Bronchial epithelial cell (primary cell): ENCODE measurements at places on chromosomes 7 and 10. TPM values are rescaled to one million over a fixed set of nuclear protein-coding genes. Genes with fewer than 3 reads are reported as not detected.

The AKR1C3 gene
- 45.5 and 69.5 TPM in 2 replicates for total RNA-seq

The GNAT3 gene
- total RNA-seq, result not detected in 2 replicates

The AGR2 gene
- total RNA-seq, result 118 and 163 TPM in 2 replicates

The FAM20C gene
- total RNA-seq, result 1.3 and 2.4 TPM in 2 replicates

The CPN1 gene
- total RNA-seq, result not detected in 2 replicates

The SGMS1 gene
- total RNA-seq, result 21.3 and 32.1 TPM in 2 replicates

The CARD11 gene
- 3.3 and 6.3 TPM in 2 replicates for total RNA-seq

The CALU gene
- total RNA-seq, result 248 and 280 TPM in 2 replicates

DNA sequence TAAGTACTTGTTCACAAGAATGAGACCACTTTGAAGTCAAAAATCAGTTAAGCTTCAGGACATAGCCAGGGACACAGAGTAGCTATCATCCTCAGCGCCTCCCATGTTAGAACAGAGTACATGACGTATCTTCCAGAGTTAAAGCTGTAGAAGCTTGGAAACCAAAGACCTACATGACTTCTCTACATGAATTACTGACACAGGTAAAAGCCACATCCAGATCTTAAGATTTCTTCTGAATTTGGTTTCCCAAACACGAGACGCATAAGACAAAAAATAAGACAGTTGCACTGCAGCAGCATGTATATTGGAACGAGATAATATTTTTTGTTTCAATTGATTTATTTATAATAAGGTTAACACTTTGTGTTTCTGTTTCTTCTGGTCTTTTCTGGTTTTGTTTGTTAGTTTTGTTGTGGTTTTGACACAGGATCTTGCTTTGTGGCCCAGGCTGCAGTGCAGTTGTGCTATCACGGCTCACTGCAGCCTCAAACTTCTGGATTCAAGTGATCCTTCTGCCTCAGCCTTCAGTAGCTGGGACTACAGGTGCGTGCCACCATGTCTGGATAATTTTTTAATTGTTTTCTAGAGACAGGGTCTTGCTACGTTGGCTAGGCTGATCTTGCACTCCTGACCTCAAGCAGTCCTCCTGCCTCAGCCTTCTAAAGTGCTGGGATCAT is 10.2 kb upstream of the EPC1 start:
- DNase-seq, result no peak

DNA sequence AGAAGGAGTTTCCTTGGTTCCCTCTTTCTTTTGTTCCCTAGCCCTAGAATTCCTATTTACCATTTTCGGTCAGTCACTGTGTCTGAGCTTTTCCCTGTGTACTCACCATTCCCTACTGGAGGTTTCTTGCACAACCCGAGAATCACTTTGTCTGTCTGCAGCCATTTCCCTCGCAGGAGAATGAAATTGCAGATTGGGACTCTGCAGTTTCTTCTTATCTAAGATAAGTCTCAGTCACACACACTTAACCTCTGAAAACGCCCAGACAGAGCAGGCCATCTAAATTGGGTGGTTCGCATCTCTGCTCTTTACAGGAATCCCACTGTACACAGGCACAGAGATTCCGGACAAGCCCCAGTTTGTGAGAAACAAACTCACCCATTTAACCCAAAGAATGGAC is 58.6 kb upstream of the CNTNAP2 start:
- no peak for DNase-seq

DNA sequence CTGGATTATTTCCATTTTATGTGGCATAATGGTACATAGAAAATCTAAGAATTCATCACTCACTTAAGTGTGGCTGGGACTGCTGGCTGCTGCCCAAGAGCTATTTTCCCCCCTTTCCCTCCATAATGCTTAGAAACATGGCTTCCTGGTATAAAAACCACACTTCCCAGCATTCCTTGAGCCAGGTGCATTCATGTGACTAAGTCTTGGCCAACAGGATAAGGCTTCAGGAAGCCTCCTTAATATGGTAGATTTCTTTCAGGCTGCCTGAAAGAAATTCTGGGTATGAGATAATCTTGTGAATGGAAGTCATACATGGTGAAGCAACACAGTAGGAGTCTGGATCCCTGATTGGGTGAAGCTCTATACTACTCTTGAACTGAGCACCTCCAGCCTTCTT is 178.0 kb downstream of the JAZF1 start:
- DNase-seq, result peak; percentile 26

DNA sequence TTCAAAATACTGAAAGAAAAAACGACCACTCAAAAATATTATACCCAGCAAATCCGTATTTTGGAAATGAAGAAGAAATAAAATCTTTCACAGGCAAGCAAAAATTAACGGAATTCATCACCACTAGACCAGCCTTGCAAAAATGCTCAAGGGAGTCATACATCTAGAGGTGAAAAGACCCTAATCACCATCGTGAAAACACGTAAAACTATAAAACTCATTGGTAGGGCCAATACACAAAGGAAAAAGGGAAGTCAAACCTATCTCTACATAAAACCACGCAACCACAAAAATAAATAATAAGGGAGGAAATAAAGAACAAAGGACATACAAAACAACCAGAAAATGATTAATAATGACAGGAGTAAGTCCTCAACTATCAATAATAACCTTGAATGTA is 6.6 kb upstream of the AKR1B1 start:
- DNase-seq, result no peak

DNA sequence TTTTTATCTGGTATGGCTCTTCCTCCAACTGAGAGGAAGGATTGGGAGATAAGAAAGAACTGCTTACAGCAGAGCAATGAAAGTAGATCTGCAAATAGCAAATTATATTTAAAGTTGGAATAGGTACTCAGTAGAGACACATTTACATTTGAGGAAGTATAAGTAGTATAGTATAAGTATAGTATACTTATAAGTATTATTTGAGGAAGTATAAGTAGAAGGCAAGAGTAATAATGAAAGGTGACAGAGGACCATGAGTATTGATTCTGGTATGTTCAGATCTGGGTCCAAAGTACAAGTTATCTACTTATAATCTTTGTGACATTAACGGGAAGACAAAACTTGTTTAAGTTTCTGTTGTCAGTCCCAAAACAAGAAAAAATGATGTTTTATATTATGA is 527.6 kb upstream of the SORCS1 start:
- DNase-seq, result no peak

- no peak for DNase-seq
These were observed 223.8 kb upstream of the CCDC6 start for GRCh38 chr10:60130130-60130579.

GRCh38 chr7:129502708-129503685 is 666 bp downstream of the SMKR1 start:
- DNase-seq, result no peak

- no peak for DNase-seq
These were observed 89.1 kb upstream of the LRGUK start for GRCh38 chr7:134037991-134038390.

DNA sequence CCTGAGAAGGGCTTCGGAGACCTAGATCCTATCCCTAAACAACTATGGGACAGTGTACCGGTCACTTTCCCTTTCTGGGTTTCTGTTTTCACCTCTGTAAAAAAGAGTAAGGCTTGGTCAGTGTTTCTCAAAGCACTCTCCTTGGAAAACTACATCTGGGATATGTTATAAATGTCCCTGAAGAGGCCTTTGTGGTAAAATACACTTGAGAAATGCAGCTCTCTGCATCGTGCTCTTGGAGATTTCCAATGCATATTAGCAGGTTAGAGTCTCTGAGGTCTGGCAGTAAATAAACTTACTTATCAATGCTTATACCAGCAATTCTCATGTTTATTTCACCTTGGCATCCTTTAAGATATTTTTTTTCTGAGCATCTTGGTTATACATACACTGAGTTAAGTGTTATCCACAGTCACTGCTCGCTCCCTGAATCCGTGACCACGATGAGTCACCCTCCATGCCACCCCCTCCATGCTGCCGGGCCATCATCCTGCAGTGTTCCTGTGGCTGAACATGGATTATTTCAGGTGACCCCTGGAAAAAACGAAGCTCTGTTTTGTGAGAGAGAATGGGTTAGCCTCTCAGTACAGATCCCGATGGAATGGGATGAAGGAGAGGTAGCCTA is 3.3 kb upstream of the TBXAS1 start:
- DNase-seq, result peak; percentile 62

DNA sequence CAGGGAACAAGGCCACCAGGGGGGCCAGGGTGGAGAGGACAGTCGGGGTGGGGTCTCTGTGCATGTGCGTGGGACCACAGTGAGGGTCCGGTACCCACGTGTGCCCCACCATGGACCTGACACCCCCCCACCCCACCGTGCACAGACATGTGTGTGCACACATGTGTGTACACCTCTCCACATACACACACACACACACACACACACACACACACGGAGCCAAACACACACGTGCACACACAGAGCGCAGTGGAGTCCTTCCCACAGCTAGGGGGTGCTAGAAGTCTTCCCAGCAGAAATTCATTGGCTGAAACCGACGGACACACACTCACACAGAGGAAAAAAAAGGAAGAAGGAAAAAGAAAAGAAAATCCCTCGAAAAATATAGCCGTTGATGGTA is 42.8 kb upstream of the GNA12 start:
- peak; percentile 61 for DNase-seq

- DNase-seq, result peak; percentile 63
These were observed 37.4 kb downstream of the PRKAG2 start for GRCh38 chr7:151839451-151839921.

- no peak for DNase-seq
These were observed 164.7 kb downstream of the SEMA3D start for GRCh38 chr7:85022064-85022697.

DNA sequence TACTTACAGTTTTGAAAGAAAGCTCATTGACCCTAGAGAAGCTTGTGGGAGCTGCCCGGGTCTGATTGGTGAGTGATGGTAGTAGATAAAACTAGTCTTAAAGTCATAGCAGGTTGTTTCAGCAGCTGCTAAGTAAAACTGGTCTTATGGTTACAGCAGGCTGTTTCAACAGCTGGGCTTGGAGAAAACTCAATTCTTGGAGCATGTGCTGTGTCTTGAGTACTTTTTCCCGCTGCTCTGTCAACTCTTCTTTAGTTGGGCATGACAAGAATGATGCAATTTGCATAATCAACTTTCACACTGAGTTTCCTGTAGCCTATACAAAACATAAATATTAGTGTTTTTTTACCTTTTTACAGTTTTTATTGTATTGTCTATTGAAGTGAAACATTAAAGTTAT is 707.9 kb downstream of the AUTS2 start:
- no peak for DNase-seq
